ENCODE measurements at places on chromosomes 2 and 18. TPM values are rescaled to one million over a fixed set of nuclear protein-coding genes. Genes with fewer than 3 reads are reported as not detected.

Gene SCN7A
- total RNA-seq: 0.23 TPM

Gene TCF23
- total RNA-seq: not detected

Gene TSPYL6
- total RNA-seq: not detected

Gene CDK15
- 6.3 TPM for total RNA-seq

Gene TUBB8B
- total RNA-seq: not detected

Gene SLC4A1AP
- total RNA-seq: 30.5 TPM

Gene DSEL
- total RNA-seq: 33.4 TPM

Gene DPY30
- total RNA-seq: 66.3 TPM

Gene SRD5A2
- not detected for total RNA-seq

Gene MZT2B
- total RNA-seq: 66.9 TPM

Gene CCDC150
- 1.8 TPM for total RNA-seq

Gene FAM228A
- under 0.01 TPM for total RNA-seq

Gene ALPG
- total RNA-seq: not detected

Gene CDH20
- total RNA-seq: 0.05 TPM

Gene BUB1
- 26.9 TPM for total RNA-seq

Gene CRYBA2
- not detected for total RNA-seq

Gene GRP
- not detected for total RNA-seq

Gene SMAD7
- total RNA-seq: 75.5 TPM

Gene IGFBP5
- total RNA-seq: 1,007 TPM

Gene TGIF1
- 129 TPM for total RNA-seq

Gene MAP2
- total RNA-seq: 0.59 TPM

Gene RESP18
- total RNA-seq: not detected

Gene CYP1B1
- total RNA-seq: 0.78 TPM

Gene PER2
- 1.5 TPM for total RNA-seq

Gene POTEC
- not detected for total RNA-seq

Gene IFIH1
- 5.6 TPM for total RNA-seq

Gene GATA6
- 69.8 TPM for total RNA-seq

Gene GALNT5
- total RNA-seq: 71.3 TPM

Gene RAPGEF4
- 2.7 TPM for total RNA-seq

Gene CHRNG
- not detected for total RNA-seq

Gene TMEM17
- 3.0 TPM for total RNA-seq

Gene SLC38A11
- total RNA-seq: 0.23 TPM

Gene XRCC5
- 221 TPM for total RNA-seq

All from smooth muscle cell of the umbilical artery (primary cell).